ENCODE measurements at places on chromosomes 11 and 22.

GRCh38 chr11:121715405-121715804 is 262.6 kb upstream of the SORL1-AS1 start:
- no peak for DNase-seq

- DNase-seq = no peak
These were observed 61.4 kb upstream of the KIRREL3 start for GRCh38 chr11:127061947-127062346.

DNA sequence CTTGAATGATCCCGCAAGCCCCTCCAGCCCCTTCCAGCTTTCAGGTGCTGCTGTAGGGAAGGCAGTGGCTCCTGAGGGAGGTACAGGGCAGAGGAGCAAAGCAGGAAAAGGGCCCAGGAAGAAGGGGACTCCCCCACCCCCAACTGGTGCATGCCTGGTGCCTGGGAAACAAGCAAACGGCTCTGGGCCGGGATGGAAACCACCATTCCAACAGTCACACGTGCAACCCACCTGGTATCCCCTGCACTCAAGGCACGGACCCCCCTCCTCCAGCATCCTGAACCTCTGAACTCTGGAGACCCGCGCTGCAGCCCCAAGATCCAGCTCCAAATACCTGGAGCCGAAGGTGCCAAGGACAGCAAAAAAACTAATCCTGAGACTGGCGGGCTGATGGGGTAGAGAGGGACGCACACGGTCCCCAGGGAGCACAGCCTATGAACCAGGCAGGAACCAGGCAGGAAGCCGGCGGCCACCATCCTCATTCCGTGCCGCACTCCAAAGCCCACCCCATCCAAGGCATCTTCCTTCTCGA is 537 bp downstream of the SCN4B start:
- DNase-seq = no peak

DNA sequence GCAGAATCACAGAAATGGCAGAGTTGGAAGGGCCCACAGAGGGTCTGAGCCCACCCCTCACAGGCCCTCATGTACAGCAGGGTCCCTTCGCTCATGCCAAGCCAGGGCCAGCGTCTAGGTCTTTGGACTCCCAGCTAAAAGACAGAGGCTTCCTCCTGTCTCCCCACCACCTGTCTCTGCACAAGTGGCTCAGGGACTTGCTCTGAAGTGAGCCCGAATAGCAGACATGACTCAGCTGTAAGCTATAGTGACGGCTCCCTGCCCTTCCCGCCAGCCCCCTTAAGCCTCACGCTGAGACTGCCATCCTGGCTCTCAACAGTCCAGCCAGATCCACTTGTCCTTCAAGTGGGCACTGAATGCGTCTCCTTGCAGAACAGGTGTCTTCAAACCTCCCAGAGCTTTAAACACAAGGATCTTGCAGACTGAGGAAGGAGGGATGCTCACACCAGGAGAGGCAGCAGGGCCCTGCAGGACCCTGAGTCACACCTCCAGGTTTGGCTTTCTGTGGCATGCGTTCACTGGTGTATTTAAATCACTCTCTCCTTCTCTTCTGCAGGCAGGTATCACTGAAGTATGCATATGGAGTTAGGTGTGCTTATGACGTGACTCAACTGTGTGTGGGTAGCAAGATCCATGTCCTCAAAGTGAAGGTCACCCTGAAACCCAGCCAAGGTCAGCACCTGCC is 154.9 kb downstream of the CACNA1I start:
- DNase-seq = no peak

DNA sequence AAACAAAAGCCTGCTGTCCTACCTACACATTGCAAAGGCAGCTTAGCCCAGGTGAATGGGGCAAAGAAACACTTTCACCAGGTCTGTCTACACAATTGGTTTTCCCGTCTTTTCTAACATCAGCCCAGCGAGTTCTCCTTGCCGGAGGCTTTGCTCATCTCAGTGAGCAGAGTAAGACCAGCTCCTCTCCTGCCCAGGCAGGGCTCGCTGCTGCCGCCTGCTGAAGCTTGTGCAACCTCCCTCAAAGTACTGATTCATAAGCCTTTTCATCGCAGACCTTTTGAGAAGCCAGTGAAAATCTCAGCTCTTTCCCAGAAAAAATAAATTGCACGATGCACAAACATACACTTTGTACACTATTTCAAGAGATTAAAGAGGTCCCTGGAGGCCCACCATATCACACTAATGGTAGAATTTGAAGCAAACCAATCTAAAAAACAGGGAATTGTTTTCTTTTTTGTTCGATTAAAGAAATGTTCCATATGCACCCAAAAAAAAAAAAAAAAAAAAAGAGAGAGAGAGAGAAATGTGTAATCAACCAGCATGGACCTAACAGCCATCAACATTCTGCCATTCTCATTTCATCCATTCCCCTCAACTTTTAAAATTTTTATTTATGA is 328.1 kb upstream of the MPPED2 start:
- peak; percentile 4 for DNase-seq

DNA sequence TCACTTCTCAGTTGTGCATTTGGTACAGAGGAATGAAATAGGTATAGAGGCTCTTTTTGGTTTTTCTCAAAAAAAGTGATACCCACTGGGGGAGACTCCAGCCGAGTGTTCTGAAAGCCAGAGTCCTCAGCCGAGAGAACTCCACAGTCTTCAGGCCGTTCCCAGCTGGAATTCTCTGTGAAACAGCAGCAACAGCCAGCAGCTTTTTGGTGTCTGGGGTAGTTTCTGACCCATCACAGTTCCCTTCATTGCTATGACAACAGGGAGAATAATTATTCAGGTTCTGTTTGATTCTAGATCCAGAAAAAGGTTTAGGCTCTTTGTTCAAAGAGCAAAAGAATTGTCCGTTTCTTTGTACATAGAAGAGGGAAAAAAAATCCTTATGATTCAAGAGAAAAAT is 84.6 kb downstream of the C22orf31 start:
- no peak for DNase-seq

DNA sequence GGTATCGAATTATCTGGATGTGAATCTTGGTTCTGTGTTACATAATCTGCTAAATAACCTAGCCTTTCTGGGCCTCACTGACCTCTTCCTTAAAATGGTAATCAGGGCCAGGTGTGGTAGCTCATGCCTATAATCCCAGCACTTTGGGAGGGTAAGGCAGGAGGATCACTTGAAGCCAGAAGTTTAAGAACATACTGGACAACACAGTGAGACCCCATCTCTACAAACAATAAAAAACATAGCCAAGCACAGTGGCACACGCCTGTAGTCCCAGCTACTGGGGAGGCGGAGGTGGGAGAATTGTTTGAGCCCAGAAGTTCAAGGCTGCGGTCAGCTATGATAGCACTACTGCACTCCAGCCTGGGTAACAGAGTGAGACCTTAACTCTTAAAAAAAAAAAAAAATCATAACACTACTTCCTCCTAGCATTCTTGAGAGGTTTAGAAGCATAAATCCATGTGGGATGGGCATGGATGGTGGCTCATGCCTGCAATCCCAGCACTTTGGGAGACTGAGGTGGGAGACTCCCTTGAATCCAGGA is 72.5 kb downstream of the C11orf65 start:
- no peak for DNase-seq

- DNase-seq = peak; percentile 61
These were observed 11.1 kb upstream of the TAB1 start for GRCh38 chr22:39388261-39389011.

GRCh38 chr11:70605468-70605815 is 207.1 kb downstream of the CTTN start:
- no peak for DNase-seq

- DNase-seq = no peak
These were observed 27.3 kb upstream of the KRTAP5-6 start for GRCh38 chr11:1669546-1670218.

DNA sequence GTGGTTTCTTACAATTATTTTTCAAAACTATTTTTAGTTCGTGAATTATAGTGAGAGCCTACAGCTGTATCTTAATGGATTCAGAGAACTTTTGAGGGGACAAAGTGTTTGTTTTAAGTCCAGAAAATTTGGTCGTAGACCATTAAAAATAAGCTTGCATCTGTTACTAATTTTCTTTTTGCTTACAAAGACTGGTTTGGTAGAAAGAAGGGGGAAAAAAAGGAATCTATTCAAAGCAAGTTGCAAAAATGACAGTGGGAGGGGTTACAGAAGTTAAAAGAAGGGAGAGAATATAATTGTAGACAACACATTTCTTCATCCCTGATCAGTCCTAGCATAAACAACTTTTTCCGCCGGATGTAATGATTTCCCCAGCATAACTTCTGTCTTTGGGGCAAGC is 72.1 kb downstream of the AMOTL1 start:
- no peak for DNase-seq

- no peak for DNase-seq
These were observed 2.2 kb downstream of the PLEKHB1 start for GRCh38 chr11:73648571-73649046.

DNA sequence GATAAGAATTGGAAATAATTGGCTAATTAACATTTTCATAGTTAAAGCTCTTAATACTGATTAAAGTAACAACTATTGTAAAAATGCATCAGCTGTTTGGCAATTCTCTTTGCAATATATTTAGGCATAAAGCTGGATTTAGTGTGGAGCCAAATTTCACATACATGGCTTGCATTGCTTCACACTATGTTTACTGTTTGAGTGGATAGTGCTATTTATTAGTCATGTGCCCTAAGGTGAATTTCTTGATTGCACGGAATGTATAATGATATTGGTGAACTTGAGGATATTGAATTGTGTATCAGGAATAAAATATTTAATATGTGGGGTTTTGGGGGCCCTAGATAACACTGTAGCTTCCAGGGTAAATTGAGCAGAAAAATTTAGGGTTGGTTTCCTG is 100.9 kb downstream of the AASDHPPT start:
- no peak for DNase-seq

DNA sequence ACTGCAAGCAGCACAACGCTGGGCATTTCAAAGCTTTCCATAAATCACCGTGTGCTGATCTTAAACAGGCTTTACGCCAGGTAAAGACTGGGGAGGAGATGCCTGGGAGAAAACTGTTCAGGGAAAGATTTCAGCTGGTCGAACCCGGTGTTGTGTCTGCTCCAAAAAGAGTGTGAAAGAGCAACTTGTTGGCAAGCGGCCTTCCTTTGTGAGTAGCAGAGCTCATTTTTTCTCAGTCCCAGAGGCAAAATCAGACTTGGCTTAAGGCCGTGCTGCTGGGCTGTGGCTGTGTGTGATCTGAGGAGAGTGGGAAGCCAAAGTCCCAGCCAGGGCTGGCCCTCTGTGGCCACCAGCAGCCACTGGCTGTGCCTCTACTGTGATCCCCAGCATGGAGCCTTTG is 75.7 kb upstream of the E2F8 start:
- DNase-seq = no peak

- no peak for DNase-seq
These were observed 31.2 kb downstream of the RBFOX2 start for GRCh38 chr22:35997438-35997837.

DNA sequence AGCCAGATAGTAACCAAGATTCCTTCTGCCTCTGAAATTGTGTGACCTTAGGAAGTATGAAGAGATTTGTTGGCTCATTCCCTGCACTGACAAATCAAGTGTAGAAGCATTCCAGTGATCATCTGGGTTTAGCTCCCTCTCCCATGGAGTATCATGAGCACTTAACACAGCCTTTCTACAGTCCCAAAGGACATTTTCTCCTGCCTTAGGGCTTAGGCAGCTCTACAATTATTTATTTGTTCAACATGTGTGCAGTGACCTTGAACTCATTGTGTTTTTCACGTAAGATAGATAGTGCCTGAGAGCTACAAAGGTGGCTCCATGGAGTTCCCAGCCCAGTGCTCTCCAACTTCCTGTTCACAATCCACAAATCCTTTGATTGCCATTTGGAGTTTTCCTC is 94.8 kb upstream of the FAT3 start:
- no peak for DNase-seq

GRCh38 chr11:121929581-121929980 is 186.4 kb downstream of the BLID start:
- DNase-seq = no peak

DNA sequence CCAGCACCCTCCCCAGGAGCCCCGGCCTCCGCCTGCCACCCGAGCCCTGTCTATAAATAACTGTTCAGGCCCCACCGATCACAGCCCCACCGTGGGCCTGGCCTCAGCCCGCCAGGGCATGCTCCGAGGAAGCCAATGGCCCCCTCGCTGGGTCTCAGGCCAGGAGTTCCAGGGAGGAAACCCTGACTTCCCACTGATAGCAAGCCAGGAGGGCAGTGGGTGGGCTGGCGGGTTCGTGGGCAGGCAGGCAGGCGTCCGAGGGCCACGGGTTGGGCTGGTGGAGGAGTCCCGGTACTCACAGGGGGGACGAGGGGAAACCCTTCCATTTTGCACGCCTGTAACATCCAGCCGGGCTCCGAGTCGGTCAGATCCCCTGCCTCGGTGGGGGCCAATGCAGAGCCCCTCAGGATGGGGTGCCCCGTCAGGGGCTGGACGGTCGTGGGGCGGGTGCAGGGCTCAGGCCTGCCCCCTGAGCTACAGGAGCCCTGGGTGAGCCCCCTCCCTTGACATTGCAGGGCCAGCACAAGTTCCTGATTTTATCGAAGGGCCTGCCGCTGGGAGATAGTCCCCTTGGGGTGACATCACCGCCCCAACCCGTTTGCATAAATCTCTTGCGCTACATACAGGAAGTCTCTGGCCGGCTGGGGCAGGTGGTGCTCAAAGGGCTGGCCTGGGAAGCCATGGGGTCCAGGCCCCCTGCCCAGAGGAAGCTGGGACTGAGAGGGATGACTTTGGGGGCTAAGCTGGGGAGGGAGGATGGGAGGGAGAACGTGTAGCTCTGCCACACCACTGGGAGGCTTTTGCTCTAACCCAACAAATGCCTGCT is at the start of gene SPI1:
Gene SPI1, minus strand, starts transcription at position 538 of the 826 bp plus-strand sequence. Its CDS starts 194 bp downstream, at position 344.
- no peak for DNase-seq

GRCh38 chr11:15048616-15049015 is 24.8 kb upstream of the CALCB start:
- no peak for DNase-seq

DNA sequence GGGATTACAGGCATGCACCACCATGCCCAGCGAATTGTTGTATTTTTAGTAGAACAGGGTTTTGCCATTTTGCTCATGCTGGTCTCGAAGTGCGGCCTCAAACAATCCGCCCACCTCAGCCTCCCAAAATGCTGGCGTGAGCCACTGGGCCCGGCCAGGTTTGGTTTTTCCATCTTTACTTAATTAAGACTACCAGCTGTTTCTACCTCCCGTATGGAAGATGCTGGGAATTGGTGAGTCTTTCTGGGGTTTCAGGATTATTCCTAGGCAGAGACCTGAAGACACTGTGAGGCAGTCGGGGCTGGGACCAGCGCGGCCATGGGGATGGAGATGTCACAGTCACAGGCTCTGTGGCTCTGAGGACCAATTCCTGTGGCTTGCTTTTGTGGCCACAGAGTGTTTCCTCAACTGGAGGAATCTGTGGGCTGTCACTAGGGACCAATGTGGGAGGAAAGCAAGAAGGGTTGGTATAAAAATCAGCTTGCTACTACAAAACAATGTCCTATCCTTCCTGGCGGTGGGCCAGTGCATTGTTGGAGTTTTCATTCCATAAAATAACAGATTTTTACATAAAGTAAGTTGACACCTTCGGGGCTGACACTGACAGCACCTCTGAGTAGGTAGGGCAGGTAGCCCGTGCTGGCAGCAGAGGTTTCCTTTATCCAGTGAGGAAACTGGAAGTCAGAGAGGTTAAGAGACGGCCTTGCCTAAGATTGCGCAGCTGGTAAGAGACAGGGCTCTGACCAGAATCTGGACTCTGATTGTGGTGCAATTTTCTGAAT is 8.4 kb upstream of the FTH1 start:
- DNase-seq = no peak
